ENCODE measurements at places on chromosomes 3 and 15. TPM values are rescaled to one million over a fixed set of nuclear protein-coding genes. Genes with fewer than 3 reads are reported as not detected.

The LRRC49 gene
- total RNA-seq: 5.8 TPM

The UCN2 gene
- total RNA-seq: 0.94 TPM

The CD86 gene
- 0.24 TPM for total RNA-seq

DNA sequence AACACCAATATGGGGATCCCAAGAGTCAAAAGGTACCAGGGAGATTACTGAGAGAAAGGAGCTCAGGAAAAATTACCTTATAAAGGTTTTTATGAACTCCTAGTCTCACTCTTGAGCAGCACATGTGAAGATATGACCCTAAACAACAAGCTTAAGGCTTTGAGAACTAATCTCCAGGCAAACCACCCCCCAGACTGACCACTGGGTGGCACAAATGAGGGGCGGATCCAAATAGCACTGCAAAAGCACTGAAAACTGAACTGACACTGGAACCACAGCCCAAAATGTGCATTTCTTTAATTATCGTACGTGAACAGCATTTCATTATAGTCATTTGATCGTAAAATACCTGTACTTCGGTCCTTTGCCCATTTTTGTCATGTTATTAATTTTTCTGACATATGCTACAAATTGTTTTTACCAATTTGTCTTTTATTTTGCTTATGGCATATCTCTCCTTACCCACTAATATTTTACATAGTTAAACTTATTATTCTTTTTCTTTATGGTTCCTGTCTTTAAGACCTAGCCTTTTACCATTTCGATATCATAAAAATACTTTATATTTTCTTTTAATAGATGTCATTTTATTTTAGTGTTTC is 31.5 kb upstream of the TFDP2 start:
- H3K36me3 ChIP-seq: peaks cover 5% of the 10 kb centered on the region
- H3K4me1 ChIP-seq: no peaks in the 10 kb centered on the region
- no peaks in the 10 kb centered on the region for H3K27me3 ChIP-seq

DNA sequence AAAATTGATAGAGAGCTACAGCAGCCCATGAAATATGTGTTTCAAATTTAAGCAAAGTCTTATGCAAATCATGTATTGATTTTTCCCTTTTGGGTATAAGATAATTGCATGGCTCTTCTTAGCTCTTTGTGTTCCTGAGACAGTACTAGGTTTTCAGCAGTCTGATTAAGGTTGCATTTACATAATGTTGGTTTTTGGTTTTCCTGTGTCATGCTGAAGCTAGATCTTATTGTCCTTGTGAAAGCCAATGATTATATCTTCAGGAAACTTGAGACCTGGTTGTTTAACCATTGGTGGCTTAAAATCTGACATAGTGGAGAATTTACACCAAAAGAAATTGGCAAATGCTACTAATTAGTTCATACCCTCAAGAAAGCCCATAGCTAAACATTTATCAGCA is 392.6 kb downstream of the ZPLD1 start:
- H3K36me3 ChIP-seq: no peaks in the 10 kb centered on the region
- H3K4me3 ChIP-seq: no peak overlapping the region
- H3K27me3 ChIP-seq: no peaks in the 10 kb centered on the region
- H3K4me1 ChIP-seq: no peaks in the 10 kb centered on the region
- DNase-seq: no peak

The FBXL22 gene
- total RNA-seq: 0.71 TPM

- no peak overlapping the region for H3K4me3 ChIP-seq
- H3K36me3 ChIP-seq: no peaks in the 10 kb centered on the region
- no peak overlapping the region for H3K27ac ChIP-seq
- no peak for DNase-seq
- H3K27me3 ChIP-seq: no peaks in the 10 kb centered on the region
Measured at GRCh38 chr15:70604666-70605315, 158.6 kb downstream of the UACA start.

- H3K36me3 ChIP-seq: peaks cover 5% of the 10 kb centered on the region
- no peak for DNase-seq
- no peak overlapping the region for H3K4me3 ChIP-seq
- H3K27ac ChIP-seq: no peak overlapping the region
- no peaks in the 10 kb centered on the region for H3K27me3 ChIP-seq
- peaks cover 16% of the 10 kb centered on the region for H3K4me1 ChIP-seq
Measured at GRCh38 chr3:189349772-189350171, 178.0 kb downstream of the TPRG1 start.

DNA sequence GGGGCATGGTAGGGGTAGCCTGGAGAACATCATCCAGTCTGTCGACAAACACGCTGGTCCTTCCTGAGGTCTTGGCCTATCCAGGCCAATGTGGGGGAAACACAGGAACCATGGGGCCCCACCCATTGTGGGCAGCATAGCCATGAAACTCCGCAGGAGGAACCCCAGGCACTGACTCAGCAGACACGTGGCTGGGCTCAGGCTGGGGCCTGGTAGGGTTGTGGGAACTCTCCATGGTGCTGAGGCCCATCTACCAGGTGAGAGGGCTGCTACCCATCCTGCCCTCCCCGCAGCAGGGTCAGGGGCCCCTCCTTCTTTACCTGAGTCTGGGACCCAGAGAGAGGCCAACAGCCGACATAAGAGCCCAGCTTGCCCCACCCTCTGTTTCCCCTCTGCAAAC is 22.6 kb upstream of the CACNA2D2 start:
- no peak overlapping the region for H3K4me3 ChIP-seq
- H3K4me1 ChIP-seq: no peaks in the 10 kb centered on the region
- no peaks in the 10 kb centered on the region for H3K36me3 ChIP-seq
- DNase-seq: peak; percentile 57
